ENCODE measurements at places on chromosomes 11 and 22.

DNA sequence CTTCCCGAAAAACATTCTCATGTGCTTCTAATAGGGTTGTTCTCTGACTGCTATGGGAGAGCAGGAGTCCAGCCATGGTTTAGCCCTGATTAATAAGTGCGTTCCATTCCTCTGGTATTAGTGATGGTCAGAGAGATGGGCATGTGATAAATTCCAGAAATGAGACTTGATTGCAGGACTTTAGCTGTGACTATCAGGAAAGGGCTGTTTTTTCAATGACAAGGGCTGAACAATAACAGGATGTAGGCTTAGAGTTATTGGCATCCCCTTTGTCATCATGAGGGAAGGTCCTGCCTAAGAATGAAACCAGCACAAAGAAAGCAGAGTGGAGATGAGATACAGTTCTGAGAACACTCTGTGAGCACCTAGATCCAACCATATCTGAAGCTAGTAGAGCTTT, 494.6 kb downstream of the MIAT start:
- no peak for DNase-seq

DNA sequence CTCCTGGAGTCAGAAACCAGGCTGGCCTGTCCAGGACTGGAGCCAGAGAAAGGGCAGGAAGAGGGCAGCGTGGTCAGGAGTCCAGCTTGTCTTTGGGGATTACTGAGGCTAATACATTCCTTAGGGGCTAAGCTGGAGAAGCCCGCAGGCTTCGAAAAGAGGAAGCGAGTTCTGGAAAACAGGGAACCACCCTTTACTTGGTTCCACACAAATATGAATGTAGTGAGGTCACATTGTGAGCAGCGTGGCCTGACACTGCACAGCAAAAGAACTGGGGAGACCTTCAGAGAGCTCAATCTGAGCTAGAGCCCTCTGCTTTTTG, 132.3 kb downstream of the CEP164 start:
- DNase-seq = no peak

DNA sequence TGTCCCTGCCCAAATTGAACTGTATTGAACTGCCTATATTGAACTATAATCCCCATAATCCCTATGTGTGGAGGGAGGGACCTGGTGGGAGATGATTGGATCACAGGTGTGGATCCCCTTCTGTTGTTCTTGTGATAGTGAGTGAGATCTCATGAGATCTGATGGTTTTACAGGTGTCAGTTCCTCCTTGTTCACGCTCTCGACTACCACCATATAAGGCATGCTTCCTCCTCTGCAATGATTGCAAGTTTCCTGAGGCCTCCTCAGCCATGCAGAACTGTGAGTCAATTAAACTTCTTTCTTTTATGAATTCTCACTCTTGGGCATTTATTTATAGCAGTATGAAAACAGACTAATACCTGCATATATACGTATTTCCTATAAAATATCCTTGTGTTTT, 206.5 kb upstream of the PDGFD start:
- no peak for DNase-seq

GRCh38 chr22:43566561-43567332, 154.9 kb downstream of the MPPED1 start:
- no peak for DNase-seq

- DNase-seq = no peak
Measured at GRCh38 chr11:77206264-77207018, 78.4 kb downstream of the MYO7A start.

GRCh38 chr11:60367009-60367408, 11.3 kb upstream of the MS4A7 start:
- no peak for DNase-seq

DNA sequence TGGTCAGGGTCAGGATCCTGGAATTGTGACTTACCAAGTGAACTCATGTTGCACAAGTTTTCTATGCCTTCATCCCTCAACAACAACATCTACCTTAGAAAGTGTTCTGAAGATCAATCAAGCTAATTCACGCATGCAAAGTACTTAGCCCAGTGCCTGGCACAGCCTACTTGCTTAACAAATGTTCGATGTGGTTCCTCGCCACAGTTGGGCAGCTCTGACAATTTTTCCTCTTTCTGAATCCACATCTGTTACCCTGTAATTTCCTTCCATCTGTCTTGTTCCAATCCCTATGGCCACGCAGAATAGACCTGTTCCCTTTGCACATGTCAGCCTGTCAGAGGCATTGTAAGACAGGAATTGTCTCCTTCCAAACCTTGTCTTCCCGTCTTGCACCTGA, 1415.2 kb downstream of the TBC1D22A start:
- no peak for DNase-seq

DNA sequence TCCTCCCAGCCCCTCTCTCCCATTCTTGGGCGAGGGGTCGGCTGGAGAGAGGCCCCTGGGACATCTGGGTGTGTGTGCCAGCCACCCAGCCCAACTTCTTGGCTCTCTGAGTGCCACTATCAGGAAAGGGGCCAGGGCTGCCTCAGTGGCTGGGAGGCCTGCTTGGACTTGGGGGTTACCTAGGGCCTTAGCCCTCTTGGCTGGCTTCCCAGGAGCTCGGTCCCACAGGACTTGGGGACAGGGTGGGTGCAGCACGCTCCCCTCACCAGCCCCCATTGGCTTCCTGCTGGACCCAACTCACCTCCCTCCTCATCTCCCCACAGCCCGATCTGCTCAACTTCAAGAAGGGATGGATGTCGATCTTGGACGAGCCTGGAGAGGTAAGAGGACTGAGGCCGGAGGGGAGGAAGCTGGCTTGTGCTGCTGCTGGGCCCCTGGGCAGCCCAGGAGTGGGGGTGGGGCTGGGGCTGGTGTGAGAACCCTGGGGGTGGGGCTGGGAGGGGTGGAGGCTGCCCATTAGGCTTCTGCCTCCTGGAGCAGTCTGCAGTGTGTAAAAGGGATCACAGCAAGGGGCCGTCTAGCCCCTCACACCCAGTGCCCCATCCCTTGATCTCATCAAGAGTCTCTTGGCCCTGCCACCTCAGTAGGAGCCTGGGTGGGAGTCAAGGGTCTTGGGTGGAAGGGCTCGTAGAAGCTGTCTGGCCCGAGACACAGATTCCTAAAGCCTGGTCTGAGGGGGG, 54.8 kb downstream of the TRIOBP start:
- DNase-seq = peak; percentile 66
